ENCODE measurements at places on chromosomes 12 and 14. TPM values are rescaled to one million over a fixed set of nuclear protein-coding genes. Genes with fewer than 3 reads are reported as not detected.

Gene CATSPERB
- total RNA-seq = 0.63 TPM

Gene CARMIL3
- 51.6 TPM for total RNA-seq

Gene DNM1L
- total RNA-seq = 293 TPM

Gene ADAMTS20
- 0.94 TPM for total RNA-seq

Gene SERPINA4
- not detected for total RNA-seq

Gene NTN4
- total RNA-seq = 62.9 TPM
